Stimulated activated CD4-positive, alpha-beta T cell treated with anti-CD3 and anti-CD28 coated beads, Interleukin-4, amount 100 ng/mL, for 4 hours (primary cell): ENCODE measurements at places on chromosomes 4 and X.

DNA sequence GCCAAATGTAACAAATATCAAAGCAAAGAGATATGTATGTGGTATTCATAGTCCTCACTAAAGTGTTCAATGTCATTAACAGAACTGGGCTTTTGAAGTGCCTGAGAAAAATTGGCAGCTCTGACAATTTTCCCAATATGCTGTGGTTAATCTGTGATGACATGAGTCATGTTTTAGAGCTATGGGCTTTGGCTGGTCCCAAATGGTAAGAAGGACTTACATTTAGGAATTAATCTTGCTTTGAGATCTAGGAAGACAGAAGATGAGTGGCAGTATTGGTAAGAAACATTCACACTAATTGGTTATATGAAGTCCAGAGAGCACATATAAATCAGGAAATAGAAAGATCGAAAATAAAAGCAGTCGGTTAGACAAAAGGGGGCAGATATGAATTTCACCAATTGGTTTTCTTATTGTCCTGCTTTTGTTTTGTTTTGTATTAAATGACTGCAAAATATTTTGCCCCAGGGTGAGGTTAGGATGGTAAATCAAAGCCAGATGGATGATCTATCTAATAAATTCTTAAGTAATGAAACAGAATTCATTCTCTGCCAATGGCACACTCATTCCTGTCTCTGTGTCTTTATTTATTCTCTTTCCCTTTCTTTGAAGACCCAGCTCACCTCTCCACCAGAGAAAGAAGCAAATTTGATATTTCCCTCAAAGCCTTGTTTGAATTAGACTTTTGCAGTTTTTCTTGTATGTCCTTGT lies 993.1 kb downstream of the RPA4 start:
- DNase-seq: no peak

DNA sequence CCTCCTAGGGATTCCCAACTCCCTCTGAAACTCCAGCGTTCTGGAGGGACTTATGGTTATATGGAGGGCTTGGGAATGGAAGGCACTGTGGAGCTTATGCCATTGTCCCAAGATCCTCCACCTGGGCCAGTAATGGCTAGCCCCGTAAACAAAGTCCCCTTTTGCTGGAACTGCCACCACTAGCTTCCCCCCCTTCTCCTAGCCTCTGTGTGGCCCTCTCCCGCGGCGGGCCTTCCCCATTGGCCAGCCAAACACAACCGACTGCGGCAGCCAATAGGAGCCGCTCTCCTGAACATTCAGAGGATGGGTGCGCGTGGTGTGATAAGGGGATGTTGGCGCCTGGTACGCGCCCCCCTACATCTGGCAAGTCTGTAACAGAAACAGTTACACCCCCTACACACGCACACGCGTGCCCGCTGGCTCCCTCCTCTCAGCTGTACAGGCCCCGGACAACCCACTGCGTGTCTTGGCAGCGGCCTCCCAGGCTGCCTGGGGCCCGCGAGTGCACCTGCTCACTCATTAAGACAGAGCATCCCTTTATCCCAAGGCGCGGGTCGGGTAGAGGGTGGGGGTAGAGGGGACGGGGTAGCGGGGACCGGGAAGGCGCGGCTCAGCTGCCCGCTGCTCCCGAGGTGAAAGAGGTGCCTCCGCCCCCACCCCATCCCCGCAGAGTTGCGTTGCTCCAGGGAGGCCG lies 863 bp upstream of the RAB33A start:
- DNase-seq: peak; percentile 48

- DNase-seq: no peak
These were observed 714.2 kb downstream of the RPA4 start for GRCh38 chrX:97597954-97598353.

GRCh38 chr4:14035076-14035475 lies 407.6 kb upstream of the BOD1L1 start:
- DNase-seq: no peak

GRCh38 chrX:70808942-70809940 lies 99.3 kb downstream of the TEX11 start:
- no peak for DNase-seq

- no peak for DNase-seq
These were observed 94.5 kb downstream of the AFF1 start for GRCh38 chr4:87029356-87029755.

- no peak for DNase-seq
These were observed 2158.6 kb upstream of the TENM3 start for GRCh38 chr4:180084561-180084960.

DNA sequence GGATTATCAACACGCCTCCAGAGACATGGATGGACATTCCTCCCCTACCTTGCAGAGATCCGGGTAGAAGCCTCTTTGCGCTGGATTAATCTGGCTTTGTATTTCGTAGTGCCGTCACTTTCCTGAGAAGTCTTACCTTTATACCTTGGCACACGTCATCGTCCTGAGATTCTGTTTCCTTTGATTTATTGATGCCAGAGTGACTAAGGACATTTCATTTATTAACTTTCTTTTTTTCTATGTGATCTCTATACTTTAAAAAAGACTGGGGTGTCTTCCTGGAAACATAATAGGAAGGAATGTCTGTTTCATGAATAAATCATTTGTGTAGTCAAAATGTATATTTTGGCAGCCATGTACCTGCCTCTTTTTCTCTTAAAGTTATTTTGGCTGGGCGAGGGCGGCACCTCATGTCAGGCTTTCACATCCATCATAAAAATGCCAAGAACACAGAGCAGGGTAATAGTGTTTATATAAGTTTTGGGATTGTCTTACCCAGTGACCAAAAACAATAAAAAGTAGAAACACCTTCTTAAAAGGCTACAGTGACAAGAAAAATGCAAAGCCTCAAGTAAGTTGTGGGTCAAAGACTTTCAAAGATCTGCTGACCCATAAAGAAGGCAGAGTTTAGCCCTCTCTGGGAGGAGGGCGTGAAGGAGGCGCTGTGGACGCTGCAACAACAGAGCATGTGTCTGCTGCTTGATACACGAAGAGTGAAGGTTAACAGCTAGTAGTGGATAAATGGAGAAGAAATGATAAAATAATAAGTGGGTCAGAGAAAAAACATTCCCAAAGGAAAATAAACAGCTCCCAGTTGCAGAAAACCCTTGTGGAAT lies 124.4 kb downstream of the SHROOM3 start:
- no peak for DNase-seq

GRCh38 chr4:17218786-17219185 lies 293.1 kb downstream of the QDPR start:
- DNase-seq: no peak

DNA sequence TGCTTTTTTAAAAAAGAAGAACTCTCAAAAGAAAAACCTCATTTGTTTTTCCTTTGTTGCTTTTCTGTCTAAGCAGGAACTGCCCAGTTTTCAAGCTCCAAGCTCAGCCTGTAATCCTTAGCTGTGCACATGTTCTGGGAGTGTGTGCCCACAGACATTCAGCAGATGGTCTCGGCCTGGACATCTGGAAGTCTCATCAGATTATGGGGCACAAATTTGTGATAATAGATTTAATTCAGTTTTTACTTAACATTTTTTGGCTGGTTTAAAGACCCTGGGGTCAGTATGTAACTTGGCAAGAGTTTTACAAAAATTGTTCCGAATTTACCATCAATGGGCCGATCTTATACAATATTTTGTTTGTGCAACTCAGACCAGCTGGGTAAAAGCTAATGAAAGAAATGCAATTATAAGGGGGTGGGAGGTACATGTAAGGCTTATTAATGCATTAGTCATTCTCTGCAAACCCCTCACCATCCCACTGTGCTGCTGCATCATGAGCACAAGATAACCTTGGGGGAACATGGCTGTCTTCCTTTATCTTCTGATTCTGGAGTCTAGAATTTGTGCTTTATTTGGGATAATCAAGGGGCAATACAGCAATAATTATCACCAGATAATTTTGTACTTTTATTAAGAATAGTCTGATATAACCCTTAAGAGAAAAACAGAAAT lies 86.9 kb upstream of the PHOX2B start:
- no peak for DNase-seq

GRCh38 chr4:183397741-183398297 lies 46.6 kb upstream of the CDKN2AIP start:
- DNase-seq: no peak

- DNase-seq: no peak
These were observed 316.7 kb downstream of the DMD start for GRCh38 chrX:32894679-32895078.

GRCh38 chr4:97656044-97656720 lies 487.1 kb downstream of the STPG2 start:
- no peak for DNase-seq

- no peak for DNase-seq
These were observed 78.6 kb upstream of the BOD1L1 start for GRCh38 chr4:13706120-13706519.

GRCh38 chr4:30696191-30696590 lies 24.0 kb upstream of the PCDH7 start:
- no peak for DNase-seq

- DNase-seq: no peak
These were observed 346.4 kb downstream of the PTTG2 start for GRCh38 chr4:38306482-38307071.

- DNase-seq: no peak
These were observed 9.2 kb upstream of the RBPJ start for GRCh38 chr4:26311633-26312032.

DNA sequence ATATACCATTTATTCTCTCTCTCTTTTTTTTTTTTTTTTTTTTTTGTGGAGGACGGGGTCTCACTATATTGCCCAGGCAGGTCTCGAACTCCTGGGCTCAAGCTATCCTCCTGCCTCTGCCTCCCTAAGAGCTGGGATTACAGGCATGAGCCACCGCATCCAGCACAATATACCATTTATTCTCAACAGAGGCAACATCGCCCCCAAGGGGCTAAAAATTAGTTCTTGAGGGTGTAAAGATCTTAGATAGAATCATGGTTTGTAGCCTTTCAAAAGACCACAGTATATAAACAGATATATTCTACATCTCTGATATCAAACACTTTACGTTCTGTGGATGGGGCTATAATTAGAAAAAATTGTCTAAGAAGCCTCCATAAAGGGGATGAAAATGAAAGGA lies 39.8 kb upstream of the TCEAL2 start:
- DNase-seq: no peak

GRCh38 chr4:15242021-15242420 lies 185.8 kb upstream of the C1QTNF7 start:
- no peak for DNase-seq

GRCh38 chr4:34181311-34181841 lies 2062.9 kb downstream of the ARAP2 start:
- no peak for DNase-seq

- DNase-seq: no peak
These were observed 475.0 kb downstream of the GABRG1 start for GRCh38 chr4:45648846-45649245.

DNA sequence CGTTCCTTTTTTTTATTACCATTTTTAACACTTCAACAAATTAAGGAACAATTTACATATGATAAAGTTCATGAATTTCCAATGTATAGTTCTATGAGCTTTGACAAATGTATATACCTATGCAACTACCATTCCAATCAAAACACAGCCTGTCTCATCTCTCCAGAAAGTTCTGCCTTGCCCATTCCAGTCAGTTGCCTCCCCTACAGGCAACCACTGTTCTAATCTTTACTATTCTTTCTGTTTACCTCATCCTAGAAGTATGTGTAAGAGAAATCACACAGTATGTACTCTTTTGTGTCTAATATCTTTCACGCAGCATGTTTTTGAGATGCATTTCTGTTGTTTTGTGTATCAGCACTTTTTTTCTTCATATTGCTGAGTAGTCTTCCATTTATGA lies 224.9 kb downstream of the KIT start:
- DNase-seq: no peak

GRCh38 chr4:113410686-113411085 lies 350.9 kb downstream of the CAMK2D start:
- no peak for DNase-seq

GRCh38 chrX:118367338-118367737 lies 21.4 kb downstream of the WDR44 start:
- DNase-seq: no peak
